CD4-positive, alpha-beta memory T cell (primary cell): ENCODE measurements at places on chromosomes 11 and 22. TPM values are rescaled to one million over a fixed set of nuclear protein-coding genes. Genes with fewer than 3 reads are reported as not detected.

- no peak for DNase-seq
Observed at GRCh38 chr22:38173641-38173906, 8.1 kb downstream of the PLA2G6 start.

DNA sequence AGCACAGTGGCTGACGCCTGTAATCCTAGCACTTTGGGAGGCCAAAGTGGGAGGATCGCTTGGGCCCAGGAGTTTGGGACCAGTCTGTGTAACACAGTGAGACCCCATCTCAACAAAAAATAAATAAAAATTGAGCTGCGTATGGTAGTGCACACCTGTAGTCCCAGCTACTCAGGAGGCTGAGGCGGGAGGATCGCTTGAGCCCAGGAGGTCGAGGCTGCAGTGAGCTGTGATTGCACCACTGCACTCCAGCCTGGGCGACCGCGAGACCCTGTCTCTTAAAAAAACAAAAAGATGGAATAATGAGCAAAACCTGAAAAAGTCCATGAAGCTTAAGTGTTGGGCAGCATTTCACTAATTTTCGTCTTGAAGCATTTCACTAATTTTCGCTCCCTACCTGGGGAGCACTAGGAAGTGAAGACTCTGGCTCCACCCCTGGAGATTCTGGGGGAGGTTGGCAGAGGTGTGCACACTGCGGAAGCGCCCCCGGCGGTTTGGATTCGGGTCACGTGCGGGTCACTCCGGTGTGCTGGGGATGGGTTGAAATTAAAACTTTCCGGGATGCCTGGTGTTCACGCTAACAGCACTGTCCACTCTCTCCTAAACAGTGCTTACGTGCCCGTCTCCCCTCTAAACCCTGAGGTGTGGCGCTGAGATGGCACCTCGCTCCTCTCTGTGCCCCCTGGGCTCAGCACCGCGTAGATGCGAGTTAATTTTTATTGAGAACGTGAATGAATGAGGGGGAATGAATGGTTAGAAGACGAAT lies 906 bp upstream of the NAA40 start:
- no peak for DNase-seq

DNA sequence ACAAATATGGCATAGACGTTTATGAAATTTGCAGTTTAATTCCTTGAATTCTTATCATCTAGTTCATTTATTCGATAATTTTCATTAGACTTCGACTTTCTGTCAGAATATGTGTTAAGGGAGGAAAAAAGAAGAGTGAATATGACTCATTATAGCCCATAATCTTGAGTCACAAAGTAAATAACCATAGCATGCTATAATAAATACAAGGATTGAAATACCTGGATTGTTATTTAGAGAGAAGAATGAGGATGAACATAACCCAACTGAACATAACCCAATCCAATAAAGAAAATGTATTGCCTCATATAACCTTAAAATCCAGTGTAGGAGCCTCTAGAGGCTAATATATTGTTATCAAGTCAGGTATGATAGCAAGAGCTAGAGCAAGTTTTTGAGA lies 1858.3 kb upstream of the RAG2 start:
- no peak for DNase-seq

- DNase-seq = no peak
Observed at GRCh38 chr11:133038850-133039249, 493.5 kb downstream of the OPCML start.

GRCh38 chr11:78132475-78132874 lies 7.0 kb downstream of the ALG8 start:
- no peak for DNase-seq

- DNase-seq = peak; percentile 22
Observed at GRCh38 chr11:3153291-3153861, 11.7 kb downstream of the OSBPL5 start.

GRCh38 chr22:17629641-17630040 lies 1.1 kb upstream of the ATP6V1E1 start:
- no peak for DNase-seq

DNA sequence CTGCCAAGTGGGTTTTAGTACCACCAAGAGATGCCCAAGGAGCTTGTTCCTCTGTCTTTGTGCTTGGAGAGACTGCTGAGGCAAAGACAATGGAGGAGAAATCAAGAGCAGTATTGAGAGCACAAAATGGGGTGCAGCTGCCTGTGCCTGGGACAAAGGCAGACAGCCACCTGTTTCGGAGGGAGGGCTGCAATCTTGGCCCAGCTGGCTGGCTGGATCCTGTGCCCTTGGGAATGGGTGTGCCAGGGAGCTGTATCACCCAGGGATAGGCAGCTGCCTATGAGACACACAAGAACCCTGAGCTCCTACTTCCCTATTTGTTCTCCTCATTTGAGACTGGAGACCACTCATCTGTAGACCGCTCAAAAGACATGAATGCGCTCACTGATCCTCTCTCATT lies 23.3 kb upstream of the CHRM4 start:
- DNase-seq = no peak

PATE2 gene
- total RNA-seq = not detected

SPDYC gene
- not detected for total RNA-seq
